Activated CD4-positive, alpha-beta memory T cell treated with anti-CD3 and anti-CD28 coated beads for 36 hours (primary cell): ENCODE measurements at places on chromosomes 4 and X.

GRCh38 chr4:150033901-150034300, 44.3 kb upstream of the DCLK2 start:
- DNase-seq, result no peak

GRCh38 chrX:99142745-99143144, 1267.3 kb downstream of the PCDH19 start:
- no peak for DNase-seq

DNA sequence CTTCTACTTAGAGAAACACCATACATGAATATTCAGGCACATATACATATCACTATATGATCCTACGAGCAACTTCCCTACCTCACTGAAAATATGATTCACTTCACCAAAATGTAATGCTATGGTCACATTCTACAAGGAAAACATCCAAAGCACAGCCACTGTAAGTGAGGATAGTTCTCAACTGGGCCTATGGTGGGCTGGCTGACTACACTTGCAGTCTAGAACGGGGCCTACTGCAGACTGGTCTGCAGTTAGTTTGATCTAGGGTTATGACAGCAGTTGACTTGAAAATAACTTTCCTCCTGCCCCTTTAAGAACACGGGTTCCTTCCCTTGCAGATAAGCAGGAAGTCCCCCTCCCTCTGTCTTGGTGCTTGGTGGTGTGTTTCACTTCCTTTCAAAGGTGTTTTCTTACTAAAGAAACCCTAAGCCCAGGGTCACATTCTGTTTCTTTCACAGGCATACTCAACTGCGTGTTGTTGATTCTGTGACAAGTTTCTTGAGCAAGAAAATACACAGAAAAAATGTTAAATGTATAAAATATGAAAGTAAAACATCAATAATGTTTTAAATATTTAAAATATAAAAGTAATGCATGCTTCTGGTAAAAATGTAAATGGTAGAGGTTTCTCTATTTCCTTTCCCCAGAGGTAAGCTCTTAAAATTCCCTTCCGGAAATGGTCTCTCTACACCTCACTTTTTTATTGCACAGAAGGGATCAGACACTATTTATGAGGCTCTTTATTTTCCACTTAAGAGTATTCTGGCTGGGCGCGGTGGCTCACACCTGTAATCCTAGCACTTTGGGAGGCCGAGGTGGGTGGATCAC, 18.0 kb upstream of the TMSB4X start:
- DNase-seq, result peak; percentile 65

DNA sequence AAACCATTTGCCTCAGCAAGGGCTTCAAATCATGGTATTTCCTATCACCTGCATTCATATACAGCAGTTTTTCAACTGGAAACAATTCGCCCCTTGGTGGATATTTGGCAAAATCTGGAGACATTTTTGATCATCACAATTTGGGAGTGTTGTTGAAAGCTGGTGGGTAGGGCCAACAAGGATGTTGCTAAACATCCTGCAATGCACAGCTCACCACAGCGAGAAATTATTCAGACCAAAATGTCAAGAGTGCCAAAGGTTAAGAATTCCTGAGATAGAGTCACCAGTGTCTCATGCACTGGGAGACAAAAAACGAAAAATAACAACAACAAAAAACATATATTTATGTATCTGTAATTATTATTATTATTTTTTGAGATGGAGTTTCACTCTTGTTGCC, 435.2 kb upstream of the CTSO start:
- no peak for DNase-seq

DNA sequence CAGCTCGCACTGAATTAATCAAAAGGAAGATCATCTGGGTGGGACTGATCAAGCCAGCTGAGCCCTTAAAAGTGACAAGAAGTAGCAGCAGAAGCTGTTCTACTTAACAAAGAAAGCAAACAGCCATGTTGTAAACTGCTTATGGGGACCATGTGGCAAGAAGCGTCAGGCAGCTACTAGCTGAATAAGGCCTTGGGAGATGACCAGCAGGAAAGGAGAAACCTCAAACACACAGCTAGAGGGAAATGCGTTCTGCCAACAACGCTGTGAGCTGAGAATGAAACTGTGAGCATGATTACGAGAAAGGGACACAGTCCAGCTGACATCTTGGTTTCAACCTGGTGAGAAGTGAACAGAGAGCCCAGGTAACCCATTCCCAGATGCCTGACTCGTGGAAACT, 49.3 kb upstream of the FAM9A start:
- DNase-seq, result no peak

GRCh38 chr4:76022031-76022430, 1.3 kb downstream of the CXCL10 start:
- DNase-seq, result no peak

GRCh38 chrX:148741441-148741840, 241.0 kb downstream of the AFF2 start:
- no peak for DNase-seq

GRCh38 chr4:38716256-38716655, 52.3 kb downstream of the KLF3 start:
- no peak for DNase-seq

GRCh38 chrX:129755779-129756650, 17.2 kb downstream of the XPNPEP2 start:
- DNase-seq, result peak; percentile 48

DNA sequence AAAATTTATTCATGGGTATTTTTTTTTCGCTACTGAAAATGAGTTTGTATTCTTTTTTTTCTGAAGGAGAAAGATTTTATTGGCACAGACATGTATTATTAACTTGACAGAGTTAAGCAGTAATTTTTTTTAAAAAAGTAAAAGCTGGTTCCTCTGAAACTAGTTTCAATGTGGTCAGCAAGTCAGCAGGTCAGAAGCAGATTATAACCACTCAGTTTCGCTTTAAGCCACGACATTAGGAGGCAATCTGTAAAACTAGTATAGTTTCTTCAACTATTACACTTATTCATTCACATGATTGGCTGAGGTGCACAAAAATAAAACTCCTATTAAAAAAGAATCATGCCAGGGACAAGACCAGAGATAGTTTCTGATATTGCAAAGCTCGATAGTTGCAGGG, 714.2 kb upstream of the PCDH7 start:
- DNase-seq, result no peak

DNA sequence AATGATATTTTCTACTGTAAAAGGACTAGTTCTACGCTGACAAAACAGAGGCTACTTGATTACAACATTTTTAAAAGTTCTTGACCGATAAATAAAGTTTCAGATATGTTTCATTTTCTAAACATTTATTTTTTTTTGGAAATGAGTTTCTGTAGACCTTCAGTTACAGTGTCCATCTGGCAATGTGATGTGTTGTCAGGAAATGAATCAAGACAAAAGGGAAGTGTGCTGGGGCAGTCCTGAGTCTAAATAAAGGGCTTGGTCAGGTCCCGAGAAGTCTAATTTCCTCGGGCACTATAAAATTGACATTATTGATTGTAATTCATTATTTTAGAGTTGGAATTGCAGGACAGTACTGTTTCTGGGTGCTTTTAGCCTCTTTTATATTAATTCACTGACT, 57.0 kb upstream of the FTHL17 start:
- DNase-seq, result no peak

- no peak for DNase-seq
Measured at GRCh38 chr4:145865274-145865941, 73.2 kb downstream of the ZNF827 start.
